T-helper 1 cell (primary cell): ENCODE measurements at places on chromosomes 6 and 20.

GRCh38 chr6:42696526-42697267, 25.7 kb downstream of the PRPH2 start:
- no peak for DNase-seq

GRCh38 chr20:23874747-23875146, 4.8 kb downstream of the CST5 start:
- no peak for DNase-seq

DNA sequence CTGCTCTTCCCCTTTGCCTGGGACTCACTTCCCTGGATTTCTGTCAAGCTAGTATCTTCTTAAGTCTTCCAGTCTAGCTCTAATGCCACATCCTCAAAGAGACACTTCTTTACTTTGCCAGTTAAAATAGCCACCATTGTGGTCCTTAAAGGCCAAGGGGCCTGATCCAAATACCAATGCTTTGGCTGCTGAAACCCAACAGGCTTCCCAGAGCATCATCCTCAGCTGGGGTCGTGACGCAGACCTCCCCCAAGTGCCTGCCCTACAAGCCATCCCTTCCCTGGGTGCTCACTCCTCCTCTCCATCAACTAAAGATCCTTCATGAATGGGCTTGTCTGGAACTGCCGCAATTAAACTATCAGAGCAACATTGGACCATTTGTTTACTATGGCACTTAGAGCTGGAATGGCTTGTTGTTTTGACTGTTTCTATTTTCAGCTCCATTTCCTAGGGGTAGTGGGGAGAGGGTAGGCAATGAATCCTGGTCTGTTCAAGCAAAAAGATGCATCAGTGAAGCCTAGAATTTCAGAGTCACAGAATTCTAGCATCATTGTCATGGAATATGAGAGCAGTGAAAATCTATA, 79.6 kb upstream of the SIRPA start:
- no peak for DNase-seq

GRCh38 chr6:141744971-141745370, 387.8 kb upstream of the GJE1 start:
- DNase-seq = no peak

DNA sequence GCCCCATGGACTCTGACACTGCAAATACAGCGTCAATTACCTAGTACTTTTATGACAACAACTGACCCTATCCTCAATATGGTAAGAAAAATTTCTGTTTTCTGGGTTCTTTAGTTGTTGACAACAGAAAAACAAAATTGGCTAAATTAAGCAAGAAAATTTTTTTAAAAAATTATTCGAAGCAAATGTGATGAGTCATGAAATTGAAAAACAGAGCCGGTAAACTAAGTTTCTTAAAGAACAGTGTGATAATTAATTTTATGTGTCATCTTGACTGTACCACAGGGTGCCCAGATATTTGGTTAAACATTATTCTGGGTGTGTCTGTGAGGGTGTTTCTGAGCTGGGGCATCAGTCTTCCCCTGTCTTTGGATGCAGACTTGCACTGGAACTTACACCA, 107.6 kb upstream of the OPRM1 start:
- DNase-seq = no peak

DNA sequence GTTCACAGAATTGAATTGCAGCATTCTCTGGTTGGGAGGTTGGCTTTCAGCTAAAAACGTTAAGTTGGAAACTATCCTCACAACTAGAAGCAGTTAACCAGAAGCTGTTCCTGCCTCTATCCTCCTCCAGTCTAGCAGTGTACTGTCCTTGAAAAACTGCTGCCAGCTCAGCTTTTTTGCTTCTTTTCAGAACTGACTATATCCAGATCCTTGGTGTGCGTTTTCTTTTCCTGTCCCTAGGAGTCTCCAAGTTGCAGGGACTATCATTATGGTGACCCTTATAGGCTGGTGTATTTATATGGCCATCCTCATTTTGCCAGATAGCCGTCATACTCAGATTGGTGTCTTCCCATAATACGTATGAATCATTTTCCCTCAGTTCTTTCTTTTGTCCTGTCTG, 5.5 kb downstream of the ITCH start:
- no peak for DNase-seq

- no peak for DNase-seq
Observed at GRCh38 chr20:11429889-11430519, 487.7 kb upstream of the BTBD3 start.

DNA sequence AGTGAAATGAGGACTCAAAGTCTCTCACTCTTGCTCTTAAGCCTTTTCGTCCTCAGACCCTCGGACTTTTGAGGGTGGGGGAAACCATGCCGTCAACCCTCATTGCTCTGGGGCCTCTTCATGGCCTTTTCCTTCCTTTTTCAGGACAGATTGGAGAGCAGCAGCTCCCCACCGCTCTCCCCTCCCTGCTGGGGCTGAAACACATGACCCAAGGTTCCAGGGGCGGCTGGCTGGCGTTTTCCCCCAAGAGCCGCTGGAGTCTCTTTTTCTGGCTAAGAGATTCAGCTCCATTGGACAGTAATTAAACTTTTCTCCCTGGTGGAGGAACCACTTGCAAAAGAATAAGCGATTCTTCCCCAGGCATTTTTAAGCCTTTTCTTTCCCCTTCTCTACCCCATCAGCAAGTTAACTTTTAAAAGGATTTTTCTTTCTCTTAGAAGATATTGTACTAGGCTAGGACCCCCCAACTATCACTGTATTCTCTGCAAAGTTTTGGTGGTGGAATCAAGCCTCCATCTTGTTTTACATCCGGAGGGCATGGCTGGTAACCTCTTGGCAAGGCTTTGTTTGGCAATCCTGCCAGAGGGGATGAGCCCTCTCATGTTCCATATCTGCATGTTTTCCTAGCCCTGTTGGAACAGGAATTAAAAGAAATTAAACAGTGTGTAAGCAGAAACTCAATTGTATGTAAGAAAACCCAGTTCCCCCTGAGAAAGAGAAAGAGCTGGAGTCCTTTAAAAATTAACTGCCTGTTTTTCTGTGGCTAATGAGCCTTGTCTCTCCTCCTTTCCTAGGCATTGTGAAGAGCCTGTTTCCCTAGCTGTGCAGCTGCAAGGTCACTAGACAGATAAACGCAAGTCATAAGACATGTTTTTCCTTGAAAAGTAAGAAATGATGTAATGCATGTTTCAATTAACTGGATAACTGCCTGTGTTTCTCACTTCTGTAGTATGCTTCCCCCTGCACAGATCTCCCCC, 100.8 kb upstream of the GPR6 start:
- no peak for DNase-seq

DNA sequence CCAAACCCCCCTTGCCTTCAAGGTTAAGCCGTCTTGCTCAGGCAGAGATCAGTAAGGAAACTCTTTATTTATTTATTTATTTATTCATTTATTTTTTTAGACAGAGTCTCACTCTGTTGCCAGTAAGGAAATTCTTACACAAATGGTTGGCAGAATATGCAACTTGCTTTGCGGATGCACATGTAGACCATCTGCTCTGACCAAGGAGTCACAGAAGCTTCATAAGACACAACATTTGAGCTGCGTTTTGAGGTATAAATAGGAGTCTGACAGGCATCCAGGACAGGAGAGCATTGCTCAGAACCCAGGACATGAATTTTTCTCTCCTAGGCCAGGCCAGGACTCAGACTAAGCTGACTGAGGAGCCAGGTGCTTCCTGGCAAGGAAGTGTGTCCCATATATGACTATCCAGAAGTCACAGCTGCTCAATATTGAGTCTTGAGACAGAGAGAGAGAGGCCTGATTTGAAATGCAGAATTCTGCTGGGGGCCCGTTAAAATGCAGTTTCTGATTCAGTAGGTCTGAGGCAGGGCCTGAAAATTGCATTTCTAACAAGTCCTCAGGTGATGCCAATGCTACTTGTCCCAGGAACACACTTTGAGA, 43.9 kb downstream of the HLA-A start:
- DNase-seq = no peak

DNA sequence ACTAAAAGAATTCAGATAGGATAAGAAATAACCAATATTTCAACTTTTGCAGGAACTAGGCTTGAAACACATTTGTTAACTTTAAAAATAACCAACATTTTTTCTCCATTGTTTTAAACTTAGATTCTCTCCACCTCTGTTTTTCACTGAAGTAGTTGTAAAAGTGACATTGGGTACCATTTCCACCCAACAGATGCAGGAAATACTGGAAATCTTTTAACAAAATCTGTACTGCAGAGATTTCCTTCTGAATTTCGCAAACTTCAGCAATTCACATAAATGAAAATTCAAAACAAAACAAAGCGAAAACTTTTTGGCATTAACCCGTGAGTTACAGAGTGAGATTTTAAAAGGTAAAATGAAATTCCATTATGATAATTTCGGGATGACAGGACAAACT, 731.7 kb downstream of the RFPL4B start:
- no peak for DNase-seq

GRCh38 chr6:55916188-55916587, 40.8 kb upstream of the BMP5 start:
- DNase-seq = no peak
